Parietal lobe (tissue), 2 donors: ENCODE measurements at places on chromosomes 13 and 19. TPM values are rescaled to one million over a fixed set of nuclear protein-coding genes. Genes with fewer than 3 reads are reported as not detected.

PALM gene
- 123 TPM for total RNA-seq

KLK4 gene
- not detected for total RNA-seq

PNMA8A gene
- total RNA-seq = 46.3 TPM

ZNF844 gene
- 19.4 TPM for total RNA-seq

CATSPERD gene
- total RNA-seq = not detected

C2CD4C gene
- total RNA-seq = 14.7 TPM

CFD gene
- 0.31 TPM for total RNA-seq

PLPP2 gene
- 0.63 TPM for total RNA-seq

LRRC63 gene
- 4.4 TPM for total RNA-seq

ZNF98 gene
- total RNA-seq = 4.7 TPM
